ENCODE measurements at places on chromosomes 12 and 14.

- no peak for DNase-seq
Observed at GRCh38 chr12:78007173-78007572, 176.5 kb downstream of the NAV3 start.

DNA sequence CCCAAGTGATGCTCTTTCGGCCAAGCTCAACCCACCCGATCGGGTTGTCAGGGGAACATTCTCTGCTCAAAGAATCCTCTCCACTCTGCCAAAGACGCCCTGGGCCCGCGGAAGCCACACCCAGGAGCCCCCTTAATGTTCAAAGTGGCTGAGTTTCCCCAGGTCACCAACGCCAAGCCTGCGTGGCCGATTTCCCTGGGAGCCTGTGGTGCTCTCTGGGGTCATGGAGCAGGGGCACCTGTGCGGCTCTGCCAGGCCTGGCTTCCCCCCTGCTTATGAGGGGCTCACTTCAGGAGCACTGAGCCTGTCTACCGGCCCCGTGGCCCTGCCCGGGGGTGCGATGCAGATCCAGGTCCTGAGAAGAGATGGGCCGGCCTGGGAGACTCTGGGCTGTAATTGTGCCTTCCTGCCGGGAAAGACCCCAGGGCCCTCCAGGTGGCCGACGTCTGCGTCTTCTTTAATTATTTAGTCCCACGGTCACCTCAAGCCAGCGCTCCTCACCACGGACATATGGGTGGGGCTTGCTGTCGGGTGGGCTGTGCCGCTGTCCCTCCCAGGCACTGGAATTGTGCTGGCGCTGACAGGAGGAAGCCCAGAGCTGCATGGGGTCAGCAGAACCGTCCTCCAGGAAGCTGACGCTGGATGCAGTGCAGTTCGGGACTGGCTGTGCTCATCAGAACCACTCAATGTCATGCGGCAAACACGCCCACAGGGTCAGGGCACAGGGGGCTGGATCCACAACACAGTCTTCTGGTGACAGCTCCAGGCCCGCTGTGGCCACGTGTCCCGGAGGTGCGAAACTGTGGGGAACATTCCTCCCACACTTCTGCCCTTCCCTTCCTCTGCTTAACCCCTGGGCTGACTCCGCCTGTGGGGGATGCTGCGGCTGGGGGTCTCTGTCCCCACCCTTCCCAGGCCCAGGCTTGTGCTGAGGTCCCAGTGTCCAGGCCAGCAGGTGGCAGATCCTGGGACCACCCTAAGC, 267.6 kb upstream of the SFSWAP start:
- no peak for DNase-seq

GRCh38 chr14:104136472-104137296, 1.7 kb upstream of the KIF26A start:
- peak; percentile 56 for DNase-seq

DNA sequence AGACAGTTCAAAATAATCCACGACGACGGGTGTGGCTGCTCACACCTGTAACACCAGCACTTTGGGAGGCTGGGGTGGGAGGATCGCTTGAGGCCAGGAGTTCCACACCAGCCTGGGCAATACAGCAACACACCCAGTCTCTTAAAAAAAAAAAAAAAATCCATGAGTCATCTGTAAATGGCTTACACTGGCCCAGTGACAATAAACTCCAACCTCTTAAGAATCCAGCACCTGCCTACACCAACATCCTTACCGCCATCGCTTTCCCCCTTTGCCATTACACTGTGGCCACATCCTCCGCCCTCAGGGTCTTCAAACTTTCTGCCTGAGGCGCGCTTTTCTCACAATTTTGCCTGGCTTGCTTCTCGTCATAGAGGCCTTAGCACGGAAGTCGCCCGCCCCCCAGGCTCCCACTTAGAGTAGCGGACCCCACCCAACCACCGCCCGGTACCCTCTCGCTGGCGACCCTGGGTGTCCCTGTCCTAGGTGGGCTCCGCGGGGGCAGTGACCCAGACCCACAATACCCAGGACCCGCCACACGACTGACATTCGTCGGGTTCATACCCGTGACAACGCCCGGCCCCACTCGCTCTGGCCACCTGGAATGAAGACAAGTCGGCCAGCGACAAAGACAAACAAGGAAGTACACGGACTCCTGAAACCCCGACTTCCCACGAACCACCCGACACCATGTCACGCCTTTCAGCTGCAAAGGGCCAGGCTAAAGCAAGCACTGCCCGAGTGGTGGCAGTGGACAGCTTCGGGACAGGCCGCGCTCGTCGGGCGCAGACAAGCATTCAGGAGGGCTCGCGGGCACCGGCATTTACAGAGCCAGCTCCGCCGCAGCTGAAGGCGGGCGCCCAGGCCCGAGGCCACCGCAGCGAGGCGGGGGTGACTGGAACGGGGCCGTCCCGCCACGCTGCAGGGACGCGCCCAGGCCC, 636 bp downstream of the GOLGA3 start:
- DNase-seq, result peak; percentile 65

- peak; percentile 78 for DNase-seq
Observed at GRCh38 chr14:49621114-49621881, 699 bp downstream of the MGAT2 start.

DNA sequence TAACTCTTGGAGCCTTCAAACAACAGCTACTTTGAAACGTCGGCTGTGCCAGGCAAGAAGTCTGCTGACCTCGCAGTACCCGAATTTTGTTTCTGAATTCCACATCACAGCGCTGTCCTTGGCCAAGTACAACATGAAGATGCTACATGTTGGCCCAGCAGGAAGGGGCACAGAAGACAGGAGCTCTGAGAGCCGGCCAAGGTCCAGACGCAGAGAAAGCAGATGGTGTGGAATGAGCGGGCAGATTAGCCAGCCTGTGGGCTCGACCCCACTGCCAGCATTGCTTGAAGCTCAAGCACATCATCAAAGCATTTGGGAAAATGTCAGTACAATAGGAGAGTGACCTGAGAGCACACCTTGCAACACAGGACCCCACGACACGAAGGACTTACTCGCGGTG, 64.5 kb downstream of the FZD10 start:
- DNase-seq, result no peak

DNA sequence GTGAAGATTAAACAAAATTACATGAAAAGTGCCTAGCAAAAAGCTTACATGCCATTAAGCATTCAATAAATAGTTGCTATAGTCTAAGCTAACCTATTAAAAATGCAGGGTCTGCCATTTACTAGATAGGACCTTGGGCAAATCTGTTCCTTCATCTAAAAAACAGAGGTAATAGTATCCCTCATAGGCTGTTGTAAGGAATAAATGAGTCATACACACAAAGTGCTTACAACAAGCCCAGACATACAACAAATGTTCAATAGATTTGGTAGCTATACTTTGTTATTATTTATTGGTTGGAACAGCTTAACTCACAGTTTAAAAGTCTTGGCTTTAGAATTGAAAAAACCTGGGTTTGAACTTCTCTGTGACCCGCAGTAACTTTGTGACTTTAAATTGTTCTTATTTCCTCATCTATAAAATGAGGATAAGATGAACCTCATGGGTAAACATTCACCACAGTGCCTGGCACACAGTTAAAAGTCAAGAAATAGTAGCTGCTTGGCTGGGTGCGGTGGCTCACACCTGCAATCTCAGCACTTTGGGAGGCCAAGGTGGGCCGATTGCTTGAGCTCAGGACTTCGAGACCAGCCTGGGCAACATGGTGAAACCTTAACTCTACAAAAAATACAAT, 24.7 kb downstream of the HEATR5A start:
- DNase-seq, result no peak

DNA sequence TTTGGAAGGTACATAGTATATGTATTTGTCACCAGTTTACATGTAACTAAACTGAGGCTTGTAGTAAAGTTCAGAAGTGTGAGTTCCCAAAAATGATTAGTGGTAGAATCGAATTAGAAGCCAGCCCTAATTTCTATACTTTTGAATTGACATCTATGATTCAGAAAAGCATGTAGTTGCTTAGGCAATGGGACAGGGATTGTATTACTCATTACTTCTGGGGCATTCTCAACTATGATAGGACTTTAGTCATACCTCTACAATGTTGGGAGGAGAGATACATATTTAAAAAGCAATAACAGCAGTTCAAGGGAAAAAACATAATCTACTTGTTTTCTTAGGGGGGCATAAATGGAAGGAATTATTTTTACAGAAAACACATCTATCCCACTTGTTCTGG, 277.9 kb upstream of the E2F7 start:
- no peak for DNase-seq

DNA sequence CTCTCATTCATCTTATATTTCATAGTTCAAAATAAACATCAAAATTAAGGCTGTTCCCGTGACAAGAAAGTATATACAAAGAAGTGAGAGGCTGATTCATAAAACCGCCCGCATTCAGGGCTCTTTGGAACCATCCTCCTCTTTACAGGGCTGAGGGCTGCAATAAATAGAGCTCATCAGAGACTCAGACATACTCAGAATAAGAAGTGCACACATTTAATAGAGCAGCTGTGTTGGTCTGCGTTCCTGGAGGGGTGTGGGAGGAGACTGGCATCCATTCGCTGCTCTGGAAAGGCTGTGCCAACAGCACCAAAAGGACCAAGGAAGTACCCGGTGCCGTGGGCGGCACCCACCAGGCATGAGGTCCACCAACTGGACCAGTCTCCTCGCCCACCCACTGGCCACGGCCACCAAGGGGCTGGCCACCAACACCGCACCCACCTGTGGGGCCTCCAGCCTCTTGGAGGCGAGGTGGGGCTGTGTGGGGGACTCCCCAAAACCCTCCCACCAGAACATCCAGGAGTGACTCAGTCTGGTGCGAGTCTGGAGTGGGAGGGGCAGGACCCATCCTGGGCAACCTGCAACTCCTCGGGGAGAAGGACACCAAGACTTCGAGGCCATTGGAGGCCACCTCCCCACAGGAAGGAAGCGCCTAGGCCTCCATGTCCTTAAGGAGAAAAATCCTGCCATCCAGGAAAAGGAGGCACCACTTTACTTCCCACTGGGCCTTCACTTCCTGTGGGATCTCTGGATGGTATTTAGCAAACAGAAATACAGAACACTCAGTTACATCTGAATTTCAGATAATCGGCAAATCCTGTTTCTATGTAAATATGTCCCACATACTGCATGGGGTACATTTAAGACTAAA, 32.7 kb downstream of the VCPKMT start:
- DNase-seq, result peak; percentile 82

GRCh38 chr12:113348849-113349536, 9.4 kb upstream of the PLBD2 start:
- no peak for DNase-seq

DNA sequence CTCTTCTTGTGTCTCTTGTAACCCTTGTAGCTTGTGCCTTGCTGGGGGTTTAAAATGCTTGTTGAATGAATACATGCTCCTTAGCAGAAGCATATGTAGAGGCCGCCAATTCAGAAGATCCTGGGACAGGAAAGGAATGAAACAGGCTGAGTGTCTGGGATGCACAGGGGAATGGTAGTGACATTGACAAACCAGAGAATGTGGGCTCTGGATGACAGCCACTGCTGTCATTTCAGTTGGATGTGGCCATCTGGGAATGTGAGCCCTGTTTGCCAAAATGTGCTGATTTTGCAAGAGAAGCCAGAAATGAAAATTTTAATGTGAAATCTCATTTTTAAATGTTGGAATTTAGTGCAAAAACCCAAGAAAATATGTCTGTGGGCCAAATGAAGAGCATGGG, 136.8 kb downstream of the DACT1 start:
- no peak for DNase-seq

DNA sequence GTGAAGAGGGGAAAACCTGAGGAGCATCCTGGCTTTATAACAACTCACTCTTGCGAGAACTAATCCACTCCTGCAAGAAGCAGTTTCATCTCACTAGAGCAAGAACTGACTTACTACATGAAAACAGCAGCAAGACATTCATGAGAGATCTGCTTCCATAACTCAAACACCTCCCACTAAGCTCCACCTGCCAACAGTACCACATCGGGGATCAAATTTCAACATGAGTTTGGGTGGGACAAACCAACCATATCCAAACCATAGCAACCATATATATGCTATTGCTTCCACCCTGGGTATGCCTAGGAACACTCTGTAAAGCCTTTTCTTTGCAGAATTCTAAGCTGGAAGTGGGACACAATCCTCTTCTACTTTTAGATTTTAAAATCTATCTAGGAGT, 13.9 kb upstream of the AVPR1A start:
- DNase-seq, result no peak

Measured in natural killer cell treated with Interleukin-12 subunit alpha and Interleukin-12 subunit beta and Interleukin-15 and Interleukin-18, amount 100 ng/mL, for 72 hours (primary cell).